ENCODE measurements at places on chromosomes 11 and 22.

DNA sequence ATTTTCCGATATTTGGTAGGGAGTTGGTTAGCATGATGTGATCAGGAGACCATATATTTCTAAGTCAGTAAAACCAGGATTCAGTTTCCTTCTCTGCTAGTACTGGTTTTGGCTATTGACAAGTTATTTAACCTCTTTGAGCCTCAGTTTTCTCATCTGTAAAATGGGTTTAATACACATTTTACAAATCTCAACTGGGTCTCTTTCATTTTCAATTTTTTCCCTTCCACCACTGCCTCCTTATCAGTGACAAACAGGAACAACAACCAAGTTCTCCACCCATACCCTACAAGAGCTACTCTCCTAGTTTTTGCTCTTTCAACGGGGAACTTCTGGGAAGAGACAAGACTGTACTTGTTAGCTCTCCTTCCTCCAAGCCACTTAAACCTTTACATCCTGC, 6.2 kb upstream of the APLP2 start:
- no peak for DNase-seq

DNA sequence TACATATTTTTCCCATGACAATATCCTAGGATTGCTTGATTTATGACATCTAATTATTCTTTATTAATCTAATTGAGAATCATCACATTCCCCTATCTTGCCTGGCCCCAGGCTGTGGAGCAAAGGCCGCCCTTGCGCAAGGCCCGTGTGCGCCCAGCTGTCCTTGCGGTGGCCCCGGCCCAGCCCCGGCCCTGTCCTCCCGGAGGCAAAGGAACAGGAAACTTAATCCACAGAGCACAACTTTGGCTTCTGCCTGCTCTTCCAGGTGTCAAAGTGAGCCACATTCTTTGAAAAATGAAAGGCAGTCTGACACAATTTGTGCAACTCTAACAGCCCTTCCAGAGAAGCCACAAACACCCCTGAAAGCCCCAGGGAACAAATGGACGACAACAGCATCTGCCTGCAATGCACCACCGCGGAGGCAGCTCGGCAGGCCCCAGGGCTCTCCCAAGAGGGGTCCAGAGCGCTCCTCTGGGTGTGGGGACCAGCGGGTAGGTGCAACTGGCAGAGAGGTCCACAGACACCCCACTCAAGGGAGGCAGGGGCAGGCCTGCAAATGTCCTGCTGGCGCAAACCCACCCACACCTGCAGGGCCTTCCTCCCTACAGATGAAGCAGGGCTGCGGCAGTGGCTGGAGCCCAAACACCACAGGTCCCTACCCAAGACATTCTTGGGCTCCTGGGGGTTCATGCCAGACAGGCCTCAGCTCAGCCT, 30.3 kb downstream of the GNB1L start:
- DNase-seq, result no peak

GRCh38 chr22:40309631-40310030, 36.7 kb upstream of the ADSL start:
- DNase-seq, result no peak

- no peak for DNase-seq
These were observed 555.0 kb downstream of the BRD1 start for GRCh38 chr22:49272546-49273125.

DNA sequence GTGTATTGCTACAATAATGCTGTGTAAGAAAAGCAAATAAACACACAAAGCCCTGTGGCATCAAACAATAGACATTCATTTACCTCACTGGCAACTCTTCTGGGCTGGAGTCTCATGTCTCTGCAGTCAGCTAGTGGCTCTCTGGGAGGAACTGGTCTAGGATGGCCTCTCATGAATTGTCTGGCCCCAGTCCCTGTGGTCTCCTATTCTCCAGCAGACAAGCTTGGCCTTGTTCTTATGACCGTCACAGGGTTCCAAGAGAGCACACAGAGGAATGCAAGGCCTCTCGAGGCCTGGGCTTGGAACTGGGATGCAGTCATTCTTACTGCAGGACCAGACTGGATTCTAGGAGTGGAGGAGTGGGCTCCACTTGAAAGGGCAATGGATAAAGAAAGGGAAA, 141.2 kb upstream of the NTM start:
- no peak for DNase-seq

- DNase-seq, result no peak
These were observed 70.2 kb downstream of the ARHGAP8 start for GRCh38 chr22:44822534-44822933.

DNA sequence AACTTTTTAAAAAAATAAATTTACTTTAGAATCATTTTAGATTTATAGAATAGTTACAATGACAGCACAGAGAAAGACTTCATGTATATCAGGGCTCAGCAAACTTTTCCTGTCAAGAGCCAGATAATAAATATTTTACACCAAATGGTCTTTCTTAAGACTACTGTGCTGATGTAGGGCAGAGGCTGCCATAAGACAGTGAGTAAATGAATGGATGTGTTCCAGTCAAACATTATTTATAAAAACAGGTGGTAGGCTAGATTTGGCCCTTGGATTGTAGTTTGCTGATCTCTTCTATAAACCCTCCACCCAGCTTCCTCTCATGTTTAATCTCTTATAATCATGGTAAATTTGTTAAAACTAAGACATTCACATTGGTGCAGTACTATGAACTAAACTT, 33.0 kb downstream of the CECR2 start:
- no peak for DNase-seq
